ENCODE measurements at places on chromosomes 4 and X.

DNA sequence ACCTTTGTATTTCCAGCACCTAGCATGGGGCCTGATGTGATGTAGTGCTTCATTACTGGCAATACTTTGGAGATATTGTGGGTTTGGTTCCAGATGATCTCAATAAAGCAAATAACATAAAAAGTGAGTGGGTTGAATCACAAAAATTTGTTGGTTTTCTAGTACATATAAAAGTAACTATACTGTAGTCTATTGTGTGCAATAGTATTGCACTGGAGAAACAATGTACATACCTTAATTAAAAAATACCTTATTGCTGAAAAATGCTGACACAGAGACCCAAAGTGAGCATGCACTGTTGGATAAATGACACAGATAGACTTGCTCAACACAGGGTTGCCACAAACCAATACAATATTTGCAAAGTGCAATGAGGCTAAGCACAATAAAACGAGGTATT is 17.7 kb upstream of the MGST2 start:
- no peak for DNase-seq

GRCh38 chr4:86935853-86936733 is 1.3 kb downstream of the AFF1 start:
- DNase-seq = no peak

DNA sequence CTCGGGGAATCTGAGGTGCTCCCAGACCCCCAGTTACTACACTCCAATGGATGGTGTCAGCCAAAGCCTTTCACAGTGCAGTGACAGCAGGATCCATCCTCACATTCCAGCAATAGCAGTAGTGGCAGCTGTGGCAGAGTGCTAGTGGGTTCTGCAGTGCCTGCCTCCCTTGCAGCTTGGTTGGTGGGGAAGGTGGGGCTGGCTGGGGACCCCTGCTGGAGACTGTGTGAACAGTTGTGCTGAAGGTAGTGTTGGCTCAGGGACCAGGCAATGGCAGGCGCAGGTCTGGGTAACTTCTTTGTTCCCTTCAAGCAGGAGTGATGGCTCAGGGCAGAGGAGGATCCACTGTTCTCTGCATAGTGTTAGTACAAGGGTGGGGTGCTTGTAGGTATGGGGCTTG is 343.7 kb upstream of the TRAM1L1 start:
- no peak for DNase-seq

- no peak for DNase-seq
These were observed 391 bp upstream of the PHKA1 start for GRCh38 chrX:72714478-72714916.

DNA sequence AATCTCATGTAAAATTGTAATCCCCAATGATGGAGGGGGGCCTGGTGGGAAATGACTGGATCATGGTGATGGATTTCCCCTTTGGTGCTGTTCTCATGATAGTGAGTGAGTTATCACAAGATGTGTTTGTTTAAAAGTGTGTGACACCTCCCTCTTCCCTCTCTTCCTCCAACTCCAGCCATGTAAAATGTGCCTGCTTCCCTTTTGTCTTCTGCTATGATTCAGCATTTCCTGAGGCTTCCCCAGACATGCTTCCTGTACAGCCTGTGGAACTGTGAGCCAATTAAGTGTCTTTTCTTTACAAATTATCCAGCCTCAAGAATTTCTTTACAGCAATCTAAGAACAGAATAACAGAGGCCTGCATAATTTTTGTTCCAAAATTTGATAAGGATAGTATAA is 85.2 kb downstream of the ANAPC10 start:
- DNase-seq = no peak

DNA sequence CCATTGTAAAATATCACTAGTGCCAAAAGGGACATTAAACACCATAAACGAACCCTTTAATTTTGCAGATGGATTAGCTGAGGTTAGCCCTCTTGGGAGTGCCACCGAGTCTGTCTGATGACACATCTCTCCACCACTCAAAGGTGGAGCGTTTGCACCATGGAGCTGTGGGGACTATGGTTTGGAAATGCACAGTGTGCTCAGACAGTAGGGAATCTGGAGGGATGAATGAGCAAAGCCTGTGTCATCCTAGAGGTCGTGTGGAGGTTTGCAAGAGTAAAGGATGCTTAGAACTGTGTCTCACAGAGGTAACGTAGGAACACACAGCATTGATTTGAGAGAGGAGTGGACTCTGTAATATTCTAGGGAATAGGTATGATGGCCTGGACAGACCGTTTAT is 93.7 kb downstream of the CLNK start:
- no peak for DNase-seq

GRCh38 chrX:124415115-124415800 is 68.9 kb downstream of the SH2D1A start:
- DNase-seq = no peak

DNA sequence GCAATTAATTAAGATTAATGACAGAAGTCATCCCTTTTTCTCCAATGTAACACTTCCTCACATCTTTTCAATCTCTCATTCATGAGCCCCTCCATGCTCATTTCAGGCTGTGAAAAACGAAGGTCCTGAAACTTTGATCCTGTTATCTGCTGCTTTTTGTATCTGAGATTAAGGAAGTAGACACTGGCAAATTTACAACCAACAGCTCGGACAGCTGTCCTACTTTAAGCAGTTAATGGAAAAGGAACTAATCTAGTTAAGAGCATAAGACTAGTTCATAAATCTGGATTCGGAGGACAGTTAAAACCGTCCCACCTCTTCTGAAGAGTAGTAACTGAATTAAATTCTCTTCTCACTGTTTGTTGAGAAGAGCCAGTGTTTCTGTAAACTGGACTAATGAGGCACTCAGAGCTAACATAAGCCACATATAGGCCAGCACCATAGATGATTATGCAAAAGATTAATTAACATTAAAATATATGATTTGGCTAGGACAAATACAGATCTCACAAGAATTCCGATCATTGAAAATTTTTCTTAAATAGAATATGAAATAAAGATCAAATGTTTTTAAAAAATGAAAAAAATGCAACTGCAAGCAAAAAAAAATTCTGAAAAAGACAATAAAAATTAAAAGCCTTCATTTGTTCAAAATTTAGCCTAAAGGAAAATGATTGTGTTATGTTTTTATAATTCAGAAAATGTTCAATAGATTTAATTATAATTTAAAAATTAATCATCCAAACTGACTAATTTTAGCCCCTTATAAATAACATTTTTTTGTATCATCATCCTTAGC is 114.4 kb downstream of the ANTXR2 start:
- no peak for DNase-seq

GRCh38 chrX:32868524-32868895 is 342.8 kb downstream of the DMD start:
- no peak for DNase-seq

DNA sequence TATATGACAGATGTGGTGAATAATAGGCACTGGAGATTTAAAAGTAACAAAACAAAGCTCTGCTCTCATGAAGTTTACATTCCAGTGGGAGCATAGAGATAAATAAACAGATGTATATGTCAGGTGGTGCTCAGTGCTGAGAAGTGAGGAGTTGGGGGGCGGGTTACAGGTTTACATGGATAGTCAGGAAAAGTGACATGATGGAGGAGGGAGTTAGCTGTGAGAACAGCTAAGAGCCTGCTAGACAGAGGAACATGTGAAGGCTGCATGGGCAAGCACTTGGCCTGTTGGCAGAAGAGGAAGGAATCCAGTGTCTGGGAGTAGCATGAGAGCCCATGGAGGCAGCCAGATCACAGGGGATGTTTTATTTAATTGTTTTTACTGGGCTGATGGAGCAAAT is 10.2 kb upstream of the TMEM156 start:
- no peak for DNase-seq

GRCh38 chr4:144280688-144281087 is 140.2 kb upstream of the GYPA start:
- DNase-seq = no peak

DNA sequence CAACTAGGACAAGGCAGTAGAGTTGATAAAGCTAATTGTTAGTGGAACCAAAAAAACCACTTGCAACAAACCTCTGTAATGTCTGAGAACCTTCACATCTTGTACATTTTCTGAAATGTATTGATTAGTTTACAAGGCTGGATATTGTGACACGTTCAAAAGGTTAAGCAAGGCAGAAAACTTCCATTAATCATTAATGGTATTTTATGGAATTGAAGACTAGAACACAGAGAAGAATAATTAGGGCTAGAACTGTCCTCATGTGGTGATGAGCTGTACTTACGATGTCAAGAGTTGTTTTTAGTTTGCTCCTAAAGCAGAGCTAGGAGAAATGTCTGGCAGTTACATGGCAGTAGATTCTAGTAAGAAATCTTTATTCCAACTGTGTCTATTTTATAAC is 12.3 kb downstream of the GC start:
- DNase-seq = no peak

DNA sequence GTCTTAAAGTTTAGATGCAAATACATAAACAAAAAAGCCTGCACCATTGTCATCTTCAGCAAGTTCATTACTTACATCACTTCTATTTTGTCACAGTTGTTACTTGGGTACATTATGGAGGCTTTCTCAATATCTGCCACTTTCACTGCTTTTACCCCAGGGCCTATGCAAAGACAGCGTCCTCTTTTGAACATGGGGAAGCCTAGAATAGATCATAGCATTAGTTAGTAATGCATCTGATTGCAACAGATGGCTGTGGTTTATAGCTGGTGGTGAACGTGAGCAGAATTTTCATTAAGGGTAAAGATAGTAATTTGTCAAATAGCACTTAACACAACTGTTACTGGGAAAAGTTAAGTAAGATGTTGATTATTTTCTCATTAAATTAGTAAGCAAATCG is 729 bp downstream of the CXCL11 start:
- no peak for DNase-seq

DNA sequence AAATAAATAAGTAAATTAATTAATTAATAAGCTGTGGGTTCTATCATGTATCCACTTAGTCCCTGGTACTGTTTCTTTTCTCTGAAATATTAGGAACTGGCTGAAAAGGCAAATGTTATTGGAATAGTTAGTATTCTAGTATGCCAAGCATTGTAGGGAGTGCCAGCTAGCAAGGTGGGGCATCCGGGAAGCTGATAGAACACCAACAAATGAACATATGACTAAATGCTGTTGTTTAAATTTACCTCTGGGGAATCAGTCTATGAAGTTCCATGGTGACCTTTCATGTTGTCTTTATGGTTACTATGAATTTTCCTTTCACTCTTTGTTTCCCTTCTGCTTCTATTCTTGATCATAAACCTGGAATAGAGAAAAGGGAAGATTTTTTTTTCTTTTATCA is 32.7 kb downstream of the NUDT6 start:
- DNase-seq = no peak

GRCh38 chr4:82577451-82577850 is 15.7 kb upstream of the TMEM150C start:
- no peak for DNase-seq

All from omental fat pad (tissue), 4 donors.